ENCODE measurements at places on chromosomes 5 and 9.

DNA sequence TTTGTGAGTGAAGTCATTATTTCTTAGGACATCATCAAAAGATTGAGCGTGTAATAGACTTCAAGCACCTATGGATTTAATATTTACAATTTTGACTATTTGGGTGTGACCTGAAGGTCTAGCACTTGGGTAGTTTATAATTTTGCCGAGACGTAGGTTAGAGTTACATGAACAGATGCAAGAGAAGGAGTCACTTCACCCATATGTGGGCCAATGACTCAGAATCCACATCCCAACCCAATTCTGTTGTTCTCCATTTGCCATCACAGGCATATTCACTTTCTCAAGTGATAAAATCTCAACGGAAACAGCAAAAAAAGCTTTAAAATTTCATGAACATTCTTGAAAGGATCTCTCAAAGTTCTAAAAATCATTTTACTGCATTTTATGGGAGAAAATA, 12.1 kb upstream of the ERAP1 start:
- DNase-seq: no peak

- DNase-seq: no peak
These were observed 107.0 kb downstream of the TRIO start for GRCh38 chr5:14250084-14250695.

DNA sequence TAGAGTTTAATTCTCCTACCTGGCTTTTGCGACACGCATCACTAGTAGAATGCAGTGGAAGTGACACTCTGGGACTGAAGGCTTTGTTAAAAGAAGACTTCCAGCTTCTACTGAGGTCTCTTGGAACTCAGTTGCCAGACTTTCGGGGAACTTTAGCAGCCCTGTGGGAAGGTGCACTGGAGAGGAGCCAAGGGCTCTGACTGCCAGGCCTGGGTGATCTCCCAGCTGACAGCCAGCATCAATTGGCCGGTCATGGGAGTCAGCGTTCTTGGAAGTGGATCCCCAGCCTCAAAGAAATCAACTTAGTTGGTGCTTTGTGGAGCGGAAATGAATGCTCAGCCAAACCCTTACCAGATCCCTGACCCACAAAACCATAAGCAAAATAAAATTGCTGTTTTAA, 87.1 kb downstream of the OSTF1 start:
- no peak for DNase-seq

DNA sequence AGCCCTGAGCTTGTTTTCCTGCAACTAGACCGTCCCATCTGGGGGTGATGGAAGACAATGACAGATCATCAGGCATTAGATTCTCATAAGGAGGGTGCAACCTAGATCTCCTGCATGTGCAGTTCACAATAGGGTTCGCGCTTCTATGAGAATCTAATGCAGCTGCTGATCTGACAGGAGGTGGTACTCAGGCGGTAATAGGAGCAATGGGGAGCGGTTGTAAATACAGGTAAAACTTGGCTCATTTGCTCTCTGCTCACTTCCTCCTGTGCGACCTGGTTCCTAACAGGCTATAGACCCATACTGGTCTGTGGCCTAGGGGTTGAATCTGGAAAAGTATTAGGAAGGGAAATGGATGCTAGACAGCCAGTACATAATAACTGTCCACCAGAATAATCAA, 39.7 kb downstream of the PTTG1 start:
- no peak for DNase-seq

- DNase-seq: no peak
These were observed 125.0 kb upstream of the RASGRF2 start for GRCh38 chr5:80835128-80835527.

DNA sequence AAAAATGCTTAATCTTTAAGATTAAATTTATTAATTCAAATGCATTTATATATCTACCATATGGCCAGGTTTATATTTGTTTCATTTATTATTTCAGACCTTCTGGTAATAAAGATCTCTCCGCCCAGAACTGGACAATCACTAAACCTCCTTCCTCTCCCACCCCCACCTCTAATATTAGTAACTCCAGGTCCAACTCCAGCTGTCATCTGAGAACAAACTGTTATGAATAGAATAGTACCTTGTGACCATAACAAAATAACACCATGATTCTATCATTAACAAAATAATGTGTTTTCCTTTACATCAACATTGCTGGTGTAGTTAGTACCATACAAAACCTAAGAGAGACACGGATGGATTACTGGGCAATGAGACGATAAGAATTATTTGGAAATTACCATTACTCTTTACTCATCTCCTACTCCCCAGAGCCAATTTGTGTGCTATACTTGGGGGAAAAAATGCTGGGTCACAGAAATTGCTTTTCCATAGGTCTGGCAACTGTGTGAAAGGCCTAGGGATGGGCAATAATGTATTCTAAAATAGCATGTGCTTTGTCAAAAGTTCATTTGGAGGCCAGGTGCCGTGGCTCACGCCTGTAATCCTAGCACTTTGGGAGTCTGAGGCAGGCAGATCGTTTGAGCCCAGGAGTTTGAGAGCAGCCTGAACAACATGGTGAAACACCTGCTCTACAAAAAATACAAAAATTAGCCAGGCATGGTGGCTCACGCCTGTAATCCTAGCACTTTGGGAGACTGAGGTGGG, 186.1 kb downstream of the ENC1 start:
- no peak for DNase-seq

DNA sequence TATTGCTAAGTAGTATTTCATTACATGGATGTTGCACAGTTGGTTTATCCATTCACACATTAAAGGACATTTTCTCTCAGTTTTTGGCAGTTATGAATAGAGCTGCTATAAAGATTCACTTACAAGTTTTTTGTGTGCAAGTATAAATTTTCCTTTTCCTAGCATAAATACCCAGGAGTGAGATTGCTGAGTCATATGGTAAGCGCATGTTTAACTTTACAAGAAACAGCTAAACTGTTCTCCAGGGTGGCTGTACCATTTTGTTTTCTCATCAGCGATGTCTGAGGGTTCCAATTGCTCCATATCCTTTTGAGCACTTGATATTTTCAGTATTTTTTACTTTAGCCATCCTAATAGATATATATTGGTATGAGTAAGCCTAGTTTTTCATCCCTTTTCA, 16.4 kb upstream of the ABCA1 start:
- no peak for DNase-seq

- DNase-seq: no peak
These were observed 301.1 kb downstream of the PRR16 start for GRCh38 chr5:120765189-120765588.

DNA sequence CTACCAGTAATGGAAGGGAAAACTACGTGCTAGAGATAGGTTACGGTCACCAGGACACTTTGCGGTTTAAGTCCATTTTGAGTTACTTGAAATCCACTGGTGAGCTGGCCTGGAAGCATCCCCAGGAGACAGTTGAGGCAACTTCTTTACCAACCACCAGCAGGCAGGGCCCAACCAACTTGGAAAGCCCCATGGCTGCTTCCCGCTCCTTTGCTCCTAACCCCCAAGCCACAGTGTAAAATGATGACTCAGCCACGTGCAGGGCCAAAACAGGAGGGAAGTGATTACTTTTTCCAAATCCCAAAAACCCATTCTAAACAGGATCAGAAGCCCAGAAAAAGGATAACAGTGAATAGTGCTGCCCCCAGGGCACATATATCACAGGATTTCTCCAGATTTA, 87.4 kb downstream of the PAX5 start:
- DNase-seq: no peak

DNA sequence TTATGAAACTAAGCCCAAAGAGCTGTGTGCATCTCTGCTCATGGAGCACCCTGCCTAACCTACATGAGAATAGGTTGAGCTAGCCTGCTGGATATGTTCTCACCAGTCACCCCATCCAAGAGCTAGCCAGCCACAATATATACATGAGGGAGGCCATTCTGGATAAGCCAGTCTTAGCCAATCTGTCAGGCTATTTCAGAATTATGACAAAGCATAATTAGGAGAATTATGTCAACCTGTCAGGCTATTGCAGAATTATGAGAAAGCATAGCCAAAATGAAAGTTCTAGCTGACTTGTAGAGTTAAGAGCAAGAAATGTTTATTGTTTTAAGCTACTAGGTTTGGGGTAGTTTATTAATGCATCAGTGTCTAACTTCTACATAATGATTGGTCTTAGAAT, 189.8 kb downstream of the WDR70 start:
- DNase-seq: no peak

- DNase-seq: no peak
These were observed 130.2 kb upstream of the CCDC152 start for GRCh38 chr5:42626462-42626861.

- DNase-seq: peak; percentile 80
These were observed 71.9 kb downstream of the MVB12B start for GRCh38 chr9:126398403-126399058.

GRCh38 chr9:78592811-78593210, 295.9 kb downstream of the PSAT1 start:
- no peak for DNase-seq

DNA sequence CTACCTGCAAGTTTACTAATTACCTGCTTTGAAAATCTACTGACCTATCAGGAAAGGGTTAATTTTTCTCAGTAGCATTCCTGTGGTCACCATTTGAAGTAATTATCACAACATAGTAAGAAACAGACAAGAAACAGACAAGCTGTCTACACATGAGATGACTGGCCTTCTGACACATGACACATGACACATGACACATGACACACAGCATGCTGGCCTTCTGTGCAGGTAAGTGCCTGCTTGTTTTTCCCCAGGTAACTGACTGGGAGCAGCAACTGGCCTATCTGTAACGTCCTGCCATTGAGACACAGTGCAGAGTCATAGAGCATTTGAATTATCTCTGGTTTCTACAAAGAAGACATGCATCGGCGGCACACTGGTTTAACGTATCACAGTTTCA, 222.4 kb downstream of the CTNND2 start:
- no peak for DNase-seq

GRCh38 chr5:158303275-158303674, 444.3 kb upstream of the CLINT1 start:
- no peak for DNase-seq

DNA sequence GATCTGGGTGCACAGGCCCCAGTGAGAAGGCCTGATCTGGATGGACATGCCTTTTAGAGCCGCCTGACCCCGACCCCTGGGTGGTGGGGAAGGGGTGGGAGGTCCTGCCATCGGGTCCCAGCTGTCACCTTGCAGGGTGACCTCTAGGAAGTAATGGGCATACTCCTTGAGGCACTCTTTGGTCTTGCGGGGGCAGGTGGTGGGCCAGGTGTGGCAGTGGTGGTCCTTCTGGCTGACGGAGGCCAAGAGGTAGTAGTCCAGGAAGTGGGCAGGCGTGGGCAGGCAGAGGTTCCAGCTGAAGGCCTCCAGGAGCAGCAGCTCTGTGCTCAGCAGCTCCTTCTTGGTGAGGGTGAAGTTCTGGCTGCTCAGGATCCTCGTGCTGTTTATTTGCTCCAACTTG, 30.0 kb downstream of the FABP6 start:
- DNase-seq: no peak

DNA sequence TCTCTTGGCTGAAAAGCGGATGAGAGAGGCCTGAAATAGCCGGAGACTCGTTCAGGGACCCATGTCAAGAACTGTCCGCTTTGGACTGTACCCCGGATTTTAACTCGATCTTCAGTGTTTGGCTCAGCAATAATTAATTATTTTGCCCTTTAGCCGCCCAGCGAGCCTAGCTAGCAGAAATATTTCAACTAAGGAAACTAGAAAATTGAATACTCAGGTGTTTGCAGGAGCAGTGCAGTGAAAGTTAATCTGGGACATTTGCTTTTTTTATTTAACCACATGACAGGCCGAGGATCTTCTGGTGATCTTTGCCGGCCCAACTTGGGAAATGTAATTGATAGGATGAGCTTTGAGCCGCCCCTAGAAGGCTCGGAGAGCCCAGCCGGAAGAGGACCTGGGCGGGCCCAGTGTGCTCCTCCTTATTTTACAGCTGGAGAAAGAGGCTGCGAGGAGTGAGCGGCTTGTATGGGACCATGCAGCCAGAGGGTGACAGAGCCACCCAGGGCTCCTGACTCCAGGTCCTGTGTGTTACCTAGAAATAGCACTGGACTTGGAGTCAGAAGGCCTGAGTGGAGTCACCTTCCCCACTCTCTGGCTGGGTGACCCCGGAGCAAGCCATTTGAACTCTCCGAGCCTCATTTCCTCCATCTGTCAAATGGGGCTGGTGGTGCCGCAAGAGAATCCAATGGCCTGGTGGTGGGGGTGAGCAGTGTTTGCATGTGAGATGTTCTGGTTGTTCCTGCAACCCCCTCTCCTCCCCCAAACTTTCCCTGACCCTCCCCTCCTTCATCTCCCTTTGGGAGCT, 2.4 kb downstream of the PPARGC1B start:
- DNase-seq: no peak

GRCh38 chr5:7773178-7773577, 77.8 kb downstream of the CFAP90 start:
- no peak for DNase-seq

- no peak for DNase-seq
These were observed 168.6 kb downstream of the INSYN2B start for GRCh38 chr5:169811680-169812079.

DNA sequence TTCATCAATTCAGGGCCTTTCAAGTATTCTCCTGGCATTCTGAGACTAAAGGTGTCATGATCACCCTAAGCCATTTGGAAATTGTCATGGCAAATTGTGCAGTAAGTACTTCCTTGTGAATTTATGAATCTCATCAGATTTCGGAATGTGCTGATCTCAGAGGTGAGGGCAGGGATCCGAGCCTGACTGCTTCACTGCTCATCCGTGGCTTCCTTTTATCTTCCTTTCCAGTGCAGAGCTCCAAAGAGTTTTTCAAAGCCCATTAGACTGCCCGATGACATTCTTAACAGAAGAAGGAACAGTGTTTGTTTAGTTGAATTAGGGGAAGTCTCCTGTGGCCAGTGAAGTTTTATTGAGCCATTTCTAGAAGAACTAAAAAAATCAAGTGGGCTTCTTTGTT, 182.8 kb upstream of the GDNF start:
- DNase-seq: no peak

DNA sequence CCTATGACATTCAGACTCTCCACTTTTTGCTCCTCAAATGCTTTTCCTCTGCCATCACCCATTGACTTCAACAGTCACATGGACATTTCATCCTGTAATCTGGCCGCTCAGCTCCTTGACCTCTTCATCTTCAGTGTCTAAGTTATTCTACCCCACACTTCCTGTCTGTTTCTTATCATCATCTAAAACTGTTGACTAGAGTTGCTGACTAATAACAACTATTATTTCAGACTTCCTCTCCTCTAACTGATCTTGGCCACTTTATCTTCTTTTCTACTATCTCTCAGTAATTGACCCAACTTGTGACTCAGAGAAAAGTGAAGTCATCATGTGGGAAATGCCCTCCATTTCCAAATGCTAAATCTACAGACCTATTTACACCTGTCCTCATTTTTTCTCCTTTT, 254.7 kb upstream of the TRPC7 start:
- DNase-seq: no peak

DNA sequence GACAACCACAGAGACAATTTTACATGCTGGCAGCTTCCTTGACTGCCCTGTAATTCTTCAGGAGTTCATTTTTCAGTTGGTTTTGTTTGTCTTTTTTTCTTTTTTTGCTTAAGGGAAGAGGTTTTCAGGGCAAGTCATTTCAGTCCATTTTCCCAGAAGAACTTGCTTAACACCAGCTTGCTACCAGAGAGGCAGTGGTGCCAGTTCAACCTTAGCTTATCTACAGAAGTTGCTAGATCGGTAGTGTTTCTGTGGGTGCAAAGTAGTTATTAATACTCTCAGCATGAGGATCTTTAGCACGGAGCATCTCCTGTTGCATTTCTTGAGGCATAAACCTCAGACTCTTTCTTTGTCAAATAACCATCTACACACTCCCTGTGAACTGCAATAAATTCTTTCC, 1.1 kb downstream of the SPEF2 start:
- DNase-seq: no peak

GRCh38 chr9:126294331-126295081, 32.1 kb upstream of the MVB12B start:
- DNase-seq: no peak

All from activated naive CD8-positive, alpha-beta T cell treated with anti-CD3 and anti-CD28 coated beads for 36 hours (primary cell).